ENCODE measurements at places on chromosomes 1 and 21.
A peak's percentile ranks its signal among the peaks of the same experiment; 100 is the strongest.

DNA sequence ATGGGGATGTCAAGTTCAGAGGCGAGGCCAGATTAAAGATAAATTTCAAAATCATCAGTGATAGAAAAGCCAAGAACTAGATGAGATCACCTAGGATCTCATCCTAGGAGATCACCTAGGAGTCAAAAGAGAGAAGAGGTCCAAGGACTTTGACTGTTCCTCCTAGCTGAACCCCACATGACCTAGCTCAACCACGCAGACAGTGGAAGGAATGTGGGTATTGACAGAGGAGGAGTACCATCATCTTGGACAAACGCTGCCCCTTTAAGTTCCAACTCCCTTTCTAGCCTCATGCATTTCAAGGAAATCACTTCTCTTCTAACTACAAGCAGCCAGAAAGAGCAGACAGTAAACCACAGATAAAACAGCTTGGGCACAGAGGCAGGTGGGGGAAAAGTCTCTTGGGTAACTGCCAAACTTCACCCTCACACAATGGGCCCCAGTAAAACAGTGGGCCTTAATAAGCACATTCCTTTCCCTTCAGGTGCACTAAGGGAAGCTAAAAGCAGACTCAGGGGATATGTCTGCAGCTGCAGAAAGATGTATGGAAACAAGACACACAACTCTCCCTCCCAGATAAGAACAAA, 12.5 kb upstream of the FAM76A start:
- DNase-seq = no peak

DNA sequence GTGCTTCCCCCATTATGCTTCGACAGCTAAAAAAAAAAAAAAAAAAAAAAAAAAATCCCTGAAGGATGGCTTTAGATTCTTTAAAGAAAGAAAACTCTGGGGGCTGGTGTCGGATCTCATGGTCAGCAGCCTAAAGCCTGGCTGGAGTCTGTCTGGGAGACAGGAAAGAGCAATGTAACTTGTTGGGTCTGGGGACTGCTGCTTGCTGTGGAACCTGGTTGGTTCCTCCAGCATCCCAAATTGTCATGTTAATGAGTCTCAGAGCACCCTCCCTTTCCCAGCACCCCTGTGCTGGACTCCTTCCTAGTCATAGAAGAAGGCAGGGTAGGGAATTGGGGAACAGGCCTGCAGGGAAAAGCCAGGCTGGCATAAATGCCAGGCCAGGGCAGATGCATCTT, 3.0 kb downstream of the KCNC4 start:
- no peak for DNase-seq

DNA sequence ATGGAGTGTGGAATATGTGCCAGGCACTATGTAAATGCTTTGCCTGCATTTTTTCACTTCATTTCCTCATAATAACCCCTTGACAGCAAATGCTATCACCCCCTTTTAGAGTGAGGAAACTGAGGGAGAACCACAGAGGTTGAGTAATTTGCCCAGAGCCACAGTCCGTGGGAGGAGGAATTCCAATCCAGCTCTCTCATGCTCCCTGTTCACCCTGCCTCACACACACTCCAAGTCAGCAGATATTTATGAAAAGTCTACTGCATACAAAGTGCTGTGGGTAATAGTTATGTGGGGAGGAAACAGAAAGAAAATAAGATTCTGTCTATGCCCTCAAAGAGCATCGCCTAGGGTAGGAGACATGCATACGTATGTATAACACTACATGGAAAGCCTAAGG, 30.9 kb upstream of the RBM15 start:
- no peak for DNase-seq

GRCh38 chr1:245046769-245047168, 108.0 kb upstream of the KIF26B start:
- no peak for DNase-seq

DNA sequence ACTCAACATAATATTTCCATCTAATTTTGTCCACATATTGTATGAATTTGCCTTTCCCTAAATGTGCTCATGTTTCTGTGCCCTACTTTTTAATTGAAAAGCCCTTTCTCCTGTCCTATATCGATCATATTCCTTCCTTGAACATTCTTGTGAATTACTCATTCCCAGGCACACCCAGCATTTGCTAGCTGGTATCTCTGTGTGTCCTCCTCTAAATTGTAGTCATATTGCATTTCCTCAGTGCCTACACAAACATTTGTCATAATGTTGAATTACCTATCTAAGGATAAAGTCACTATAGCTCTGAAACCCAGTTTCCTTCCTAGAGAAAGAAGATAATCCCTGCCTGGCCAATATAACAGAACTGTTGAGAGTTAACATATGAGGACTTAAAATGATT, 39.6 kb upstream of the TBX15 start:
- no peak for DNase-seq

DNA sequence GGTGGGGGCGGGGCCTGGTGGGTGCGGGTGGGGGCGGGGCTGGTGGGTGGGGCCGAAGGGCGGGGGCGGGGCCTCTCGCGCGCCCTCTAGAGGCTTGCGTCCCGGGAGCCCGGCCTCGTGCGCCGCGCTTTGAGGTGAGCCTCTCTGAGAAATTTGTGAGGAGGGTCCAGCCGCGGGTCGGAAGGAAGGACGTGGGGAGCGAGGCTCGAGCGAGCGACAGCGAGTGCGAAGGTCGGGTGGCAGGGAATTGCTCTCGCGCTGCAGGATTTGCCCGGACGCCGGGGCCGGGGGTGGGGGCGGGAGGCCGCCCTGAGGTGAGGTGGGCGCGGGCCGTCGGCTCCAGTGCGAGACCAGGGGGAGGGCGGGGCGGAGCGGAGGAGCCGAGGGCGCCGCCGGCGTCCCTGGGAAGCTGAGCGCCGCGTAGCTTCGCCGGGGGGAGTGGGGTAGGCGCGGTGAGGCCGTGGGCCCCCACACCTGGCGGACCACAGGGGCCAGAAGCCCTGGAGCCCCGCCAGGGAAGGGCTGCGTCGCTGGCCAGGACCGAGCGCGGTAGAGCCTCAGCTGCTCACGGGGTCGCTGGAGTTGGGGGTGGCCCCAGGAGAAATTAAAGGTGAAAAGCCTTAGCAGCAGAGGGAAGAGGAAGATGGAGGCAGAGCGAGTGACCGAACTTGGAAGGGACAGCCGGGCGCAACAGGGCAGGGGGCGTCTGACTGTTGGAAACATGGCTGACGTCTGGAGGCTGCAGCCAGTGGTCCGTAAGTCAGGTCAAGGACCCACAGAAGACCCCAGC, 754 bp upstream of the LSS start:
- DNase-seq = peak; percentile 53

GRCh38 chr1:20151906-20152598, 12.9 kb downstream of the PLA2G2F start:
- peak; percentile 93 for DNase-seq

DNA sequence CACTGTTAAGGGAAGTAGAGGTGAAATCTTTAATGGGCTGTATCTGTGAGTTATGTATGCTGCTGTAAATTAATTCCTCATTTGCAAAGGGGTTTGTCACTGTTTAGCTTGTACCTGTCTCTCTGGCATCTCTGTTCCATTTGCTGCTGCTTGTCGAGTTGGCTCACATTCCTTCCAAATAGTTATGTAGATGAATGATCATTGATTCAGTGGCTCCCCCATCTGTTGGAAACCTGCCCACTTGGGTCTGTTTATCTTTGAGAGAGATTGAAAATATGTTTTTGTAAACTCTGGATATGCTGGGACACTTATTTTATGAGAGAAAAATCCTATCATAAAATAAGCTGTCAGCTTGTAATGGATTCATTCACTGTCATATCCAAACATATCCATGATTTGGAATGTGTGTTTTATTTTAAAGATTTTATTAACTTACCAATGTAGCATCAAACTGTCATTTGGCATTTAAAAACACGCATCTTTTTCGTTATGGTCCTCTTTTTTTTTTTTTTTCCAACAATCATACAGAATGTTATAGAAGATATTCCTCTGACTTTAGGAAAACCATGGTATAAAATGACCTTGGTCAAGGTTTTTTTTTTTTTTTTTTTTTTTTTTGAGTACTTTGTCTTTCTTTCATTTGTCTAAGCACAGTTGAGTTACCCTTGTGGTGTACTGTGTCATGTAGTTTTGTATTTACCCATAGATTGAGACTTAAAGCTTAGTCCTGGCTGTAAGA, 3.5 kb downstream of the RYR2 start:
- DNase-seq = no peak

DNA sequence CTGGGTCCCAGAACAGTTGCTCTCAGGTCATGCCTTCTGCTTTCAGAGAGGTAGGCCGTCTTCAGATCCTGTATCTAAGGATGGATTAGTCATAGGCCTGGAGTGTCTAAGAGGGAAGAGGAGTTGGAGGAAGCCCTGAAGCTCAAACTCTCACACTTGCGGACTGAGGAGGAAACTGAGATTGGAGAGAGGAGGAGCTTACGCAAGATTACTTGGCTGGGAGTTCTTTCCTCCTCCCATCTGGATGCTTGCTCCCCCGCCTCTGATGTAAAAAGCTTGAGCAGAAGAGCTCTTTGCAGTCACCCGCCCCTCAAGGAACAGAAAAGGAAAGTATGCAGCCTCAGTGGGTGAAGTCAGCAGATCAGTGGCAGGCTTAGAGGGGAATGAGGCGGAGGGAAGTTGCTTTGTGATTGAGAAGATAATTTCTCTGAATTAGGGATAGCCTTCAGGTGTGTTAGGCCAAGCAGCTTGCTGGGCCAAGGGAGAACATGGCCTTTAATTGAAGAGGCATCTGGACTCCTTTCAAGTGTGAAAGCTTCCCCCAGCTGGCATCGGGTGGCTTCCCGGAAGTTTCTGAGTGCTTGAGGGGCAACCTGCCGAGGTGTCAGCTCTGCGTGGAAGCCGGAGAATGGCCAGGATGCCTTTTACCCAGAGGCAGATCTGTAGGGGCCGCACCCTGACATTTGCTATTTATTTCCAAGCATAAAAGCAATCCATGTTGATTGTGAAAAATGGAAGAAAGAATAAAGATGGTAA, 6.6 kb downstream of the ADORA1 start:
- DNase-seq = no peak

DNA sequence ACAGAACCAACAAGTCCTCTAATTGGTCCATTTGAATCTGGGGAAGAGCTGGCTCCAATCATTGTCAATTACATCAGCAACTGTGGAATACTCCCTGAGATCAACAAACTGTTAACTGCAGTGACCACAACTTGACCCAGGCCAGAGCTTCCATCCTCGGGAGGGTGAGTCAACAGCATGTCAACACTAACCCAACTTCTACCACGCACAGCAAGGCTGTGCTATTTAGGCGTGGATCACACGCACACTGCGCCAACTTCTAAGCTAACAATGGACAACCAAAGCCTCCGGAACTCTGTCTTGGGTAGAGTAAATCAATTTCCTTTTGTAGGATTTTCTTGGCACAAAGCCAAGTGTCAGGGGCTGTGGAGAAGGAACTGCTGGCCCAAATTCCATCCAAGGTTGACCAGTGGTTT, 30.4 kb downstream of the APP start:
- no peak for DNase-seq

GRCh38 chr1:66648901-66649595, 103.2 kb upstream of the DYNLT5 start:
- DNase-seq = no peak

DNA sequence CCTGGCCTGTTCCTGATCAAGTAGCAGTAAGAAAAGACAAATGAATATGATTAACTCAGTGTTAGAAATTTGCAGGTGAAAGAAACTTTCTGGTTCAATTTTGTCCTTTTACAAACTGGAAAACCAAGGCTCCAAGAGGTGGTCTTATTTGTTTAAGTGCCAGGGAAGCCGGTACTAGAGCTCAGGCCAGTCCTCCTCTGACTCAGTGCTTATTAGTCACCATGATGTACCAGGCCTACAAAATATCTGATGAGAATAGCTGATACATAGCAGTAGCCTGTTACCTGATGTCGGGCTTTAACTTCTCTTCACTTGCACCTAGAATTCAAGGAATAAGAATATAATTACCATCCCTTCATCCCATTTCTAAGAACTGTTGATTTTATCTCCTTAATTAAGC, 394.8 kb downstream of the LMX1A start:
- no peak for DNase-seq

DNA sequence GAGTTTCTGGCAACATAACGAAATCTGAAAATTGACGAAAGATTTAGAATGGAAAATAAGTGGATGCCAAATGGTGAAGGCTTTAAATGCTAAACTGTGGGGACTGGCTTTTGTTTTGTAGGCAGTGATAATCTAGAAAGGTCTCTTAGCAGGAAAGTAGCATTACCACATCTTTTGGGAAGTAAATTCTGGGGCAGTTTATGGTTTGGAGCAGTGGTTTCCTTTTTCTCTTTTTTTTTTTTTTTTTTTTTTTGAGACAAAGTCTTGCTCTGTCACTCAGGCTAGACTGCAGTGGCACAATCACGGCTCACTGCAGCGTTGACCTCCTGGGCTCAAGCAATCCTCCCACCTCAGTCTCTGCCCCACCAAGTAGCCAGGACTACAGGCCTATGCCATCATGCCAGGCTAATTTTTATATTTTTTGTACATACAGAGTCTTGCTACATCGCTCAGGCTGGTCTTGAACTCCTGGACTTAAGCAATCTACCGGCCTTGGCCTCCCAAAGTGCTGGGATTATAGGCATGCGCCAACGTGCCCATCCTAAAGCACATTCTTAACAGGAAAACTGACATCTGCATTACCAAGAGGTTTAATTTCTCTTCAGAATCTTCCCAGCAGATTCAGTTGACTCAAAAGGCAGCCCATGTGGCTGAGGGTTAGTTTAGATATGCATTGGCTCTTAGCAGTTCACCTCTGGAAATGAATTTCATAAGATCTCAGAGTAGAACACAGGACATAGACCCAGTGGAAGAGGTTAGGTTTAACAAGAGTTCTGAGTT, 32.9 kb downstream of the C21orf91 start:
- DNase-seq = no peak

DNA sequence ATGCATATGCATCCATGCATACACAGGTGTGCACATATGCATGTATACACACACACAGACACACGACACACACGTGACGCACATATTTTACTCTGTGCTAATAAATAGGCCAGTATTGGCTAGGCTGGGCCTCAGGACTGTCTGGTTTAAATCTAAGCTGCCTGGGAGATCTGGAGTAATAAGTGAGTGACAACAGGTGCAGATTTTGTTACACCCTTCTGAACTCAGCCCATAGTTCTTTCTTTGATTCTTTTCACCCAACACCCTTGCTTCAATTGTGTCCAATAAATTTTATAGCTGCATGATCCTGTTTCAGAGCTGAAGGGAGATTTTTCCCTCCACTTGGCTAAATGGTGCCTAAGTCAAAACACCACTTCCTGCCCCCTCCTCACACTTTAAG, 132.8 kb downstream of the FGGY start:
- no peak for DNase-seq

GRCh38 chr21:28548291-28548690, 444.4 kb downstream of the LTN1 start:
- DNase-seq = no peak

DNA sequence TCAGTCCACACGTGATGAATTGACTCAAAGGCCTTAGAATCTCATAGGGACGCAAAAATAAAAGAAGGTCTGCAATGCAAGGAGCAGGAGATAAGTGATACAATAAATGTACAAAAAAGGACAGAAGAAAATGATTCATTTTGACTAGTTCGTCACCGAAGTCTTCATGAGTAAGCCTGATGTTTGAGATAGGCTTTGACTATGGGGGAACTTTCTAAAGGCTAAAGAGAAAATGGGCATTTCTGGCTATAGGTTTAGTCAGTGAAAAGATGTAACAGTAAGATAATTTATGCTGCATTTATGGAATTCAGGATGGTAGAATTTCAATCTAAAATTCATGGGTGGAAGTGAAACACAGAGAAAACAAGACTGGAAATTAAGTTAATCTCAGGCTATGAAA, 163.0 kb downstream of the ADGRL4 start:
- DNase-seq = no peak

All from GM12891 (cell line).